ENCODE measurements at places on chromosomes 5 and 9. TPM values are rescaled to one million over a fixed set of nuclear protein-coding genes. Genes with fewer than 3 reads are reported as not detected.

The DOCK8 gene
- 28.1 TPM for total RNA-seq

The ADAMTS19 gene
- 34.6 TPM for total RNA-seq

The PFN3 gene
- total RNA-seq = not detected

The KCNT1 gene
- total RNA-seq = 0.15 TPM

The LEAP2 gene
- 1.1 TPM for total RNA-seq

The LCN10 gene
- 0.86 TPM for total RNA-seq

The HDAC3 gene
- 73.3 TPM for total RNA-seq

The HAVCR2 gene
- total RNA-seq = 0.92 TPM

The JAKMIP2 gene
- 7.1 TPM for total RNA-seq

The SPINK1 gene
- not detected for total RNA-seq
